ENCODE measurements at places on chromosomes 1 and 21.

GRCh38 chr1:154972213-154972516 lies 1.6 kb upstream of the SHC1 start:
- DNase-seq = no peak

DNA sequence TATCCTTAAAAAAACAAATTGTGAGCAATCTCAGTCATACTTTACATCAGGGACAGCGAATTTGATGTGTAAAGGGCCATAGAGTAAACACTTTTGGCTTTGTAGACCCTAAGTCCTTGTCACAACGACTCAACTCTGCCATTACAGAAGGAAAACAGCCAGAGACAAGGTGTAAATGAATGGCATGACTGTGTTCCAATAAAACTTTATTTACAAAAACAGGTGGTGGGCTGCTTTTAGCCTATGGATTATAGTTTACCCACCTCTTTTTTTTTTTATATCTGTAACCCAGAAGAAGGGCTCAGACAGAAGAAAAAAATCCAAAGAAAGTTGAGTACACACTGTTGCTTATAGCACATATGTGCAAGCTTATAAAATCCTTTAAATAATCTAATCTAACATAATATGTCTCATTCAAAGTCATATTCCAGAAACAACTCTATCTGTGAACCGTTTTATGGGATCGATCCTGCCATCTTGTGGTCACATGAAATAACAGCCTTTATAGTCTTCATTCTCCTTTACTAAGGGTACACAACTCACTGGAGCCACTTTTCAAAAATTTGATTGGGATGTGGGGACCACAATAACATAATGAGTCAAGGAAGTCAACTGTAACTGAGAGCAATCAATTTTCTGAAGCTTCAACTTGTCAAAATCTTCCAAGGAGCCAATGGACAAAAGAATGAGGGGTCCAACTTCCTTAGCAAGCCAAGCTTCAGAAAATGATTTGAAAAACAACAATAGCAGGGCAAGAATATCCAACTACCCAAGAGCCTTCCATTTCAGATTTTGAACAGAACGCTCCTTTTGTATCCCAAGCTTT lies 142.2 kb upstream of the KRTAP19-8 start:
- DNase-seq = no peak

DNA sequence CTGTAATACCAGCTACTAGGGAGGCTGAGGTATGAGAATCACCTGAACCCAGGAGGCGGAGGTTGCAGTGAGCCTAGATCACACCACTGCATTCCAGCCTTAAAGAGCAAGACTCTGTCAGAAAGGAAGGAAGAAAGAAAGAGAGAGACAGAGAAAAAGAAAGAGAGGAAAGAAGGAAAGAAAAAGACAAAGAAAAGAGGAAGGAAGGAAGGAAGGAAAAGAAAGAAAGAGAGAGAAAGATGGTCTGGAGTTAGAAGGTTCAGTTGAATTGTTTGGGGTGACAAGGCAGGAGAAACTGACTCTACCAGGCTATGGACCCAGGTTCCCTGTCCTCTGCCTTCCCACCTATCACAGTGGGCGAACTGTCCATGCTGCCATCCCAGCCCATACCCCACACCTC lies 27.4 kb upstream of the PIK3CD start:
- no peak for DNase-seq

- DNase-seq = no peak
Measured at GRCh38 chr21:35084869-35085268, 35.8 kb upstream of the RUNX1 start.

- DNase-seq = peak; percentile 52
Measured at GRCh38 chr1:227934476-227935313, 13.0 kb downstream of the WNT9A start.

- no peak for DNase-seq
Measured at GRCh38 chr1:210620867-210621488, 292.3 kb downstream of the HHAT start.

GRCh38 chr1:245956225-245956624 lies 550.9 kb downstream of the SMYD3 start:
- no peak for DNase-seq

Measured in RWPE2 (cell line).